CD4-positive, alpha-beta memory T cell (primary cell): ENCODE measurements at places on chromosomes 16 and 17. TPM values are rescaled to one million over a fixed set of nuclear protein-coding genes. Genes with fewer than 3 reads are reported as not detected.

DNA sequence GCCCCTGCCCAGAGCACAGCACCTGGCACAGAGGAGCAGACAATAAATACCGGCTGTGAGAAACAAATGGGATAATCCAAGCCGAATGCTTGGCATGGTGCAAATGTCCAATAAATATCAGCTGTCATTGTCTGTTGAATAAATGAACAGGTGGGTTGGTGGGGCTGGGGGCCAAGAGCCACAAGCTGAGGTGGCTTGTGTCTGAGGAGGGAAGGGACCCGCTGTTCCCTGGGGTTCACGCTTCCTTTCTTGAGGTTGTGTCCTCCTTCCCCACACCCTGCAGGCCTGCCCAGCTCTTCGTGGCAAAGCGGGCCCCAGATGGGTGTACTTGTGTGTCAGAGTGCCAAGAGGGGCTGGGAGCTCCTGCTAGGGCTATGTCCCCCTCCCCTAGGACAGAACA lies 38.6 kb downstream of the ARHGAP27 start:
- no peak overlapping the region for H3K4me3 ChIP-seq
- H3K36me3 ChIP-seq, result peaks cover 36% of the 10 kb centered on the region
- H3K4me1 ChIP-seq, result no peaks in the 10 kb centered on the region
- H3K27ac ChIP-seq, result no peak overlapping the region
- no peaks in the 10 kb centered on the region for H3K27me3 ChIP-seq

DNA sequence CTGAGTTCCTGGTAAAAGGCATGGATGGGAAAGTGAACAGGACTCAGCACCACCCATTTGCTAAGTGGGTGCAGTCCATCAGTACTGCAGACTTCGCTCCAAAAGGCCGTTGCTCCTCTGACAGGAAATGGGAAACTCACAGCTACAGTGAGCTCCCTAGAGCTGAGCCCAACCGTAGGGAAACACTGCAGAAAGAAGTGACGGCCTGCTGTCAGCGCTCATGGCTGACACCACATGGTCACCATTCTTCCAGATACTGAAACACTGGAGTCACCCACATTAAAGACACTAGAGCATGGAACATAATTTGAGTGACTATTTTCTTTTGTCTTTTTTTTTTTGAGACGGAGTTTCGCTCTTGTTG lies 31.9 kb downstream of the UBE2O start:
- H3K4me1 ChIP-seq, result no peaks in the 10 kb centered on the region
- H3K36me3 ChIP-seq, result no peaks in the 10 kb centered on the region
- no peak for DNase-seq
- H3K4me3 ChIP-seq, result no peak overlapping the region

Gene KCTD19
- total RNA-seq, result not detected

- H3K27me3 ChIP-seq, result no peaks in the 10 kb centered on the region
- no peak for DNase-seq
- no peaks in the 10 kb centered on the region for H3K4me1 ChIP-seq
- H3K27ac ChIP-seq, result no peak overlapping the region
These were observed 147.5 kb downstream of the KCNJ12 start for GRCh38 chr17:21523497-21524210.

DNA sequence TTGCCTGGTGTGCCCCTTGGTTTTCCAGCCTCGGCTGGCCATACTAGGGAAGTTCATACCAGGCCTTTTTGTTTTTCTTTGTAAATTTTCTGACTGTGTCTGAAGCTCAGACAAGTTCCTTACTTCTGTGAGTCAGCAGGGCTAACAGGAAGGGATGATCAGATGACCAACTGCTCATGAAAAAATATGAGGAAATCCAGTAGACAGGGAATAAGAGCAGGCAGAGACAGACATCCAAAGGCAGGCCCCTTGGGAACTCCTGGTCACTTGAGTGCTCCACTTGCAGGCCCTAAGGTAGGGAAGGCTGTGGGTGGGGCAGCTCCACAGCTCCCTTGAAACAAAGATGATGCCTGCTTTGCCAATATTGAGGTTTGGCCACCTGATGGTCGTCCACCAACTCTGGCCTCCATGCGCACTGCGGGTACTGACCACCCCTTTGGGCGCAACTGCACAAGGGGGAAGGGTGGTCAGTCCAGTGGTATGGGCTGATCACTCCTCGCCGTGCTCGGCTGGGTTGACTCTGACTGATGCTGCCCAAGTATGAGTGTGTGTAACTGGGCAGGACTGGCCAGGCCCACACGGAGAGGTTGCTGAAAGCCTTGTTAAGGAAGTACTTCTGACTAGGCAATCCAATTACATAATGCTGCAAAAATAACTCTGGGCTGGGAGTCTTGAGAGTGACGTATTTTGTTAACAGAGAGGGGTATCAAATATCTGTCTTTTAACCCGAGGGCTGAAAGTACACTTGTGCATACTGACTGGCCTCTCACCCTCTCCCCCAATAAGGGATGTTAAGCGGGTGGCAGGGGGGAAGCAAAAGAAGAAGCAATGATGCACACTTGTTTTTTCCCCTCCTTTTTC lies 20.8 kb upstream of the ZFHX3 start:
- no peaks in the 10 kb centered on the region for H3K4me1 ChIP-seq
- peaks cover 6% of the 10 kb centered on the region for H3K27me3 ChIP-seq
- H3K27ac ChIP-seq, result no peak overlapping the region
- no peaks in the 10 kb centered on the region for H3K36me3 ChIP-seq

- no peaks in the 10 kb centered on the region for H3K4me1 ChIP-seq
- no peak overlapping the region for H3K27ac ChIP-seq
- H3K27me3 ChIP-seq, result no peaks in the 10 kb centered on the region
- no peaks in the 10 kb centered on the region for H3K36me3 ChIP-seq
- H3K4me3 ChIP-seq, result no peak overlapping the region
These were observed 132.5 kb downstream of the AATF start for GRCh38 chr17:37081287-37081686.

Gene WWP2
- 77.0 TPM for total RNA-seq

GRCh38 chr16:55021595-55022475 lies 91.2 kb downstream of the IRX5 start:
- DNase-seq, result no peak
- H3K36me3 ChIP-seq, result no peaks in the 10 kb centered on the region
- H3K27me3 ChIP-seq, result no peaks in the 10 kb centered on the region
- H3K4me3 ChIP-seq, result no peak overlapping the region

DNA sequence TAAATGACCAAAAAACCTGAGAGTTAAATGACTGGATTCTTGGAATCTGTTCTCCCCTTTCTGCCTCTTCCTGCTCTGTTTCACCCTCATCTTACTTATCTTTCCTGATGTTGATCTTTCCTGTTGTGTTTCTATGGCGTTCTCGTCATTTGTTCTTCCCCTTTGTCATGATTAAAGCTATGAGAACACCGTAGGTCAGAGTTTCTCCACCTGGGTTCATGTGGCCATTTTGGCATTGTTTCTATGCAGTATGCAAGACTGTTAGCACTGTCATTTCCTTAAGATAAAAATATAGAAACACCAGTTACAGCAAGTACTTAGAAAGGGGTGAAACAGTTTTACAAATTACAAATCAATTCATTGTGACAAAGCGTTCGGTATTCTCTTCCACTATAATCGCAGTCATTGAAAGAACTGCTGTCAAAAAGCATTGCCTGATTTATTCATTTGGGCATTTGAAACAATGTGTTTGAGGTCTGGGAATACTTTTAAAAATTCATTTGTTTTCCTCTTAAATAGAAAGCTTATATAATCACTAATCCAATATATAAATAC lies 166.0 kb downstream of the PHKB start:
- H3K4me3 ChIP-seq, result no peak overlapping the region
- DNase-seq, result no peak
- no peaks in the 10 kb centered on the region for H3K36me3 ChIP-seq
- no peaks in the 10 kb centered on the region for H3K27me3 ChIP-seq
- no peaks in the 10 kb centered on the region for H3K4me1 ChIP-seq

- no peaks in the 10 kb centered on the region for H3K27me3 ChIP-seq
- DNase-seq, result no peak
- peaks cover 9% of the 10 kb centered on the region for H3K4me1 ChIP-seq
- no peak overlapping the region for H3K4me3 ChIP-seq
- H3K36me3 ChIP-seq, result no peaks in the 10 kb centered on the region
These were observed 6.9 kb upstream of the ELAC2 start for GRCh38 chr17:13024526-13025257.

GRCh38 chr17:70446446-70446845 lies 277.1 kb downstream of the KCNJ2 start:
- H3K27me3 ChIP-seq, result no peaks in the 10 kb centered on the region
- H3K27ac ChIP-seq, result no peak overlapping the region
- no peaks in the 10 kb centered on the region for H3K4me1 ChIP-seq
- no peaks in the 10 kb centered on the region for H3K36me3 ChIP-seq
- no peak overlapping the region for H3K4me3 ChIP-seq

GRCh38 chr16:85177448-85177846 lies 65.2 kb upstream of the CIBAR2 start:
- no peak overlapping the region for H3K27ac ChIP-seq
- H3K36me3 ChIP-seq, result no peaks in the 10 kb centered on the region
- H3K4me1 ChIP-seq, result no peaks in the 10 kb centered on the region
- H3K4me3 ChIP-seq, result no peak overlapping the region

DNA sequence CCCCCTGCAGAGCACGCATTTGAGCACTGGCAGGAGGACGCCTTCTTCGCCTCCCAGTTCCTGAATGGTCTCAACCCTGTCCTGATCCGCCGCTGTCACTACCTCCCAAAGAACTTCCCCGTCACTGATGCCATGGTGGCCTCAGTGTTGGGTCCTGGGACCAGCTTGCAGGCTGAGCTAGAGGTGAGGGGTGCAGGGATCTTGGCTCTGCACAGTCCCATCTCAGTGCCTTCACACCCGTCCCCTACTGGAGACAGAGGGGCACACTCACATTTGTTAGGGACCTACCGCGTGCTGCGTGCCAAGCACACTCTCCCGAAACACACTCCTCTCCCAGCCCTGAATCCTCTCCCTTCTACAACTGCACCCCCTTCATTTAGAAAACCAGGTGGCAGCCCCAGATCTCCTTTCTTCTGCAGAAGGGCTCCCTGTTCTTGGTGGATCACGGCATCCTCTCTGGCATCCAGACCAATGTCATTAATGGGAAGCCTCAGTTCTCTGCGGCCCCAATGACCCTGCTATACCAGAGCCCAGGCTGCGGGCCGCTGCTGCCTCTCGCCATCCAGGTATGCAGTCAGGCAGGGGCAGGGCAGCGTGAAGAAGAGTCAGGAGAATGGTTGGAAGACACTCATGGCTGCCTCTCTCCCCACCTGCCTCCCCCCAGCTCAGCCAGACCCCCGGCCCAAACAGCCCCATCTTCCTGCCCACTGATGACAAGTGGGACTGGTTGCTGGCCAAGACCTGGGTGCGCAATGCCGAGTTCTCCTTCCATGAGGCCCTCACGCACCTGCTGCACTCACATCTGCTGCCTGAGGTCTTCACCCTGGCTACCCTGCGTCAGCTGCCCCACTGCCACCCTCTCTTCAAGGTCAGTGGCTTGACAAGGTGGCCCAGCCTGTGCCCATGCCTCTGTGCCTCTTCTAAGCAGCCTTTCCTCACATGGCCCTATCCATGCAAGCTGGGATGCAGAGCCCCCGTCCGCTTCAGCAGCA lies 6.3 kb downstream of the ALOX15B start:
- no peak overlapping the region for H3K27ac ChIP-seq
- no peaks in the 10 kb centered on the region for H3K4me1 ChIP-seq
- no peak for DNase-seq
- H3K4me3 ChIP-seq, result no peak overlapping the region

Gene ACTG1
- total RNA-seq, result 1,031 TPM

Gene AANAT
- not detected for total RNA-seq

DNA sequence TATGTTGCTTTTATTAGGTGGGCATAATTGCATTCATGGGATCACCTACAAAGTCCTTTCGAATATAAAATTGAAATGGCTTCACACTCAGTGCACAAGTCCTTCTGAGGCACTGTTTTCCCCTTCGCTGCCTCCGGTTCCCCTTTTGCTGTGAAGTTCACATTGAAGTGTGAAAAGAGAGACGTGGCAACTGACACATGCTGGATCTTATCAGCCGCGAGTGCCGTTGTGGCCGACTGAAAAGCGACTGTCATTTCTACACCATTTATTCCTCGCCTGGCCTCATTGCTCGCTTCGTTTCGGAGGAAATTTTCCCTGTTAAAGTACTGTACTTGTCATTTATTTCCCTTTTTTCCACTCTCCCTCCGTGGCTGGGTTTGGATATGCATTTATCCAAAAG lies 423.5 kb downstream of the MAF start:
- H3K4me1 ChIP-seq, result no peaks in the 10 kb centered on the region
